Dermis blood vessel endothelial cell (primary cell): ENCODE measurements at places on chromosomes 3 and 15. TPM values are rescaled to one million over a fixed set of nuclear protein-coding genes. Genes with fewer than 3 reads are reported as not detected.

DNA sequence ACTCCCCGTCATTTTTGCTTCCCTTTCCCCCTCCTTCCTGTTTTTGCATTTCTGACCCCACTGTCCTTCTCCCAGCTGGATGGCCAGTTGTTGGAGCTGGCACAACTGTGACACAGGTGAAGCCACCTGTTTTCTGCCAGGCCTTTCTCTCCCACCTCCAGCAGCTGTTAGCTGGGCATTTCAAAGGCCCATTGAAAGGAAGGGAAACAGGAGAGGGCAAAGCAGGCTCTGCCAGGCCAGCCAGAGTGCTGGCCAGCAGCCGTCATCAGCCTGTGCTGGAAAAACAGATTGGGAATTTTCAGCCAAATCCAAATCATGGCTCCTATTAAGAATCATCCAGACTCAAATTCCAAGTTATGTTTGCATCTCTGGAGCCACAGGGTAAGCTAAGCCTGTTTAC, 155.2 kb upstream of the C2CD4B start:
- DNase-seq = no peak

- no peak for DNase-seq
These were observed 22.6 kb downstream of the PDHB start for GRCh38 chr3:58411036-58411435.

DNA sequence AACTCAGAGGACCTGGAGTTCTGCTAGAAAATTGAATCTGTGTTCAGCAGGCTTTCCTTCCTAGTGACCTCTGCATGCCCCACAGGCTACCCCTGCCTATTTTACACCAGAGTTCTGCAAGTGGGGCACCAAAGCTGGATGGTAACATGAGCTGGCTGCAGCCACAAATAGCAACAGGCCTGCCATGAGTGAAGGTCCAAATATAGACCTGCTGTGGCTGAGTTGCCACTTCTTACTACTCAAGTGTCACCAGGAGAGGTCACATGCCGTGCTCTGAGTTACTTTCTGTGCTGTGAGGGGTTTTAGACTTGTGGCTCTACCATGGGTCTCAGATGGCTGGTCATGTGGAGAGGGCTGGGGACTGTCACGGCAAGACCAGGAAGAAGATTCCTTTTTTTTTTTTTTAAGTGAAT, at the start of gene FSD2:
TSS of gene FSD2 (minus strand) at position 76 of the 413 bp plus-strand sequence. CDS start 18,679 bp downstream, outside the sequence.
- DNase-seq = no peak

DNA sequence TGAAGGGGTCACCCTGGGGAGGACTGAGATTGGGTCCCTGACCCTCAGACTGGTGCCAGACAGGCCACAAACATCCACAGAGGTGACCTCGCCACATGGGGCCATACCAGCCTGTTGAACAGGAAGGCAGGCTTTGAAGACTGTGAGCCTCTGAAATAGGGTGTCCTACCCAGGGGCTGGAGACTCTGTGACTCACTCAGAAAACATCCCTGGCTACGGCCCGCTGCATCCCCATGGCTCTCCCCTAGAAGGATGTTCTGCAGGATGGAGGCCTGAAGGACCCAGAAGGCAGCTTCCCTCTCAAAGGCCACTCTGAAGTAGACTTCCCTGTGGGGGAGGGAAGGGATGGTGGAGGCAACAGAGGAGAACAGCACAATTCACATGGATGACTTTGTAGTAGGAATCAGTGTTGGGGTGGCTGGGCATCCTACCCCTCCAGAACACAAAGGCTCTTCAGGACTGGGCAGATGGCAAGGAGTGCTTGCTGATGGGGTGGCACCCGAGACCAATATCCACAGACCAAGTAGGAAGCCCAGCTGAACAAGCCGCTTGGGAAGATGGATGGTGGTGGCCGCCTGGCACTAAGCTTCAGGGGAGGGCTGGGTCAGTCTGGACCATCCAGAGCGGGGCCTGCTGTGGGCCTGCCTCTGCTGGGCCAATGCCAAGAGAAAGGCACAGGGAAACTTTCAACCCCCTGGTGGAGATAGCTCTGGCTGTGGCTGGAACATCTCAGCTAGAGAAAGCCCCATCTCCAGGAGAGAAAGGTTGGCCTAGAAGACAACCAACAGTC, 37.6 kb upstream of the DUSP7 start:
- peak; percentile 55 for DNase-seq

DNA sequence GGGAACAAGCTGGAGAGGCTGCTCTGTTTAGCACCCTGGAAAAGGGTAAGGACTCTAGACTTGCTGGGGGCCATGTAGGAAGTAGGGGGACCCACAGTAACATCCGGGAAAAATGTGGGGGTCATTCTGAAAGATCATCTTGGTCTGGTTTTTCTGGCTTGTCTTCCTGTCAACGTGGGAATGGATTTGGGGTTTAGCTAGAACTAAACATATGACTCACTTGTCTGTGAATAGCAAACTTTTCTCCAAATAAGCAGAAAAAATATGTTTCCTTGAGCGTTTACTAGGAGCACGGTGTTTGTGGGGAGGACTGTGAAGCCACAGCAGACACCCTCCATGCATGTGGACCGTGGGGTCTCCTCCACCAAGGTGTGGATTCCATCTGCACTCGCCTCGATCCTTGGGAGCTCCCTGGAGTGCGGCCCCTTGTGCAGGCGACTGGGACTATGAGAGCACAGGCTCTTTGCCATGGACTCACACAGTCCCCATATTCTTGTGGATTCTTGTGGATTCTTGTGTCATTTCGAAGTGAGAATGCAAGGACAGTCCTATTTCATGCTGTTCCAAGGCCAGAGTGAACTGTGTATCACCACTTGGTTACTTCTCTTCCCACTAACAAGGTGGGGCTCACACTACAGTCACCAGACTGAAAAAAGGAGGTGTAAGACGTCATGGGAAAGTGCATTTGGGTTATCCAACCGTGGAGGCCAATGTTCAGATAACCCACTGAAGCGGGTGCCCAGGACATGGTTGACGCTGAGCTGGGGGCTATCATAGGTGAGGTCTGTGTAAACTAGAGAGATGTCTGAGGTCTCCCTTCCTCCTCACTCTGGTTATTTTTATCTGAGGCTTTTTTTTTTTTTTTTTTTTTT, 25.5 kb downstream of the PGPEP1L start:
- DNase-seq = no peak

- DNase-seq = no peak
These were observed 608.4 kb upstream of the CFAP20DC start for GRCh38 chr3:59658274-59658673.

GRCh38 chr15:94305133-94305532, 73.8 kb downstream of the MCTP2 start:
- DNase-seq = no peak

GRCh38 chr3:195539479-195539878, 3.6 kb downstream of the PPP1R2 start:
- DNase-seq = no peak

Gene ITGA11
- 3.4 and 12.9 TPM in 2 replicates for total RNA-seq

Gene CDC25A
- 15.1 and 21.6 TPM in 2 replicates for total RNA-seq

Gene SSR3
- 290 and 364 TPM in 2 replicates for total RNA-seq
